Left lobe of liver (tissue), 2 donors: ENCODE measurements at places on chromosomes 7 and 10. TPM values are rescaled to one million over a fixed set of nuclear protein-coding genes. Genes with fewer than 3 reads are reported as not detected.

- DNase-seq: no peak
These were observed 150.9 kb downstream of the SND1 start for GRCh38 chr7:127802845-127803244.

GRCh38 chr10:3154666-3155065 is 17.9 kb downstream of the PITRM1 start:
- no peak for DNase-seq

TYW1B gene
- 1.5 TPM for total RNA-seq

- no peak for DNase-seq
These were observed 294.3 kb downstream of the BBS9 start for GRCh38 chr7:33423646-33424020.

SHH gene
- total RNA-seq: 17.1 TPM
